ENCODE measurements at places on chromosomes 7 and 10.
A peak's percentile ranks its signal among the peaks of the same experiment; 100 is the strongest.

DNA sequence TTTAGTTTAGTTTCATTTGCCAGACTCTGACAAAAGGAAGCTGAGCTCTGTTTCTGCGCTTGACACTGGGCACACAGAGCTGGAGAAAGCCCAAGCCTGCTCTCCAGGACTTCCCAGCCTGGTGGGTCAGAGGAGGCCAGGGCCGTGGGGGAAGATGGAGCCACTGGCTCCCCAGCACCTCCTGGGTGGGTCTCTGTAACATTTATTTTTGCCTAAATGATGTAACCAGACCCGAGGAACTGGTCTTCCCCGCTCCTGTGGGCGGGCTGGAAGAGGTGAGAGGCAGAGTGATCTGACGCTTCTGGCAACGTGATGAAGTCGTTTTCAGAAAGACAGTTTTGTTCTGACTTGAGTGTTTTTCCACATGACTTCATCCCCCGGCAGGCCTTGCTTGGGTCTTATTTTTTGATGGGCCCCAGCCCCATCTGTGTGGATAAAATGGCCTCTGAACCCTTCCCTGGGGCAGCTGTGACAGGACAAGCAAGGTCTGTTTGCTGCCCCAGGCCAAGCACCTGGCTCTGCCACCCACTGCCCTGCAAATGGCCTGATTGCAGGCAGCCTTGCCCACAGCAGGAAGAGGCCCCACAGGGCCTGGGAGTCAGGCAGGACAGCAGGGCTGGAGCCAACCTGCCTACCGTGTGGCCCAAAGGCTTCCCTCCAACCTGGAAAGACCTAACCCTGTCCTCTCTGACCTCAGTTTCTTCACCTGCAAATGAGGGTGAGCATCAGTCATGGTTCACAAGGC is 304.9 kb upstream of the ZMIZ1 start:
- DNase-seq = peak; percentile 48

DNA sequence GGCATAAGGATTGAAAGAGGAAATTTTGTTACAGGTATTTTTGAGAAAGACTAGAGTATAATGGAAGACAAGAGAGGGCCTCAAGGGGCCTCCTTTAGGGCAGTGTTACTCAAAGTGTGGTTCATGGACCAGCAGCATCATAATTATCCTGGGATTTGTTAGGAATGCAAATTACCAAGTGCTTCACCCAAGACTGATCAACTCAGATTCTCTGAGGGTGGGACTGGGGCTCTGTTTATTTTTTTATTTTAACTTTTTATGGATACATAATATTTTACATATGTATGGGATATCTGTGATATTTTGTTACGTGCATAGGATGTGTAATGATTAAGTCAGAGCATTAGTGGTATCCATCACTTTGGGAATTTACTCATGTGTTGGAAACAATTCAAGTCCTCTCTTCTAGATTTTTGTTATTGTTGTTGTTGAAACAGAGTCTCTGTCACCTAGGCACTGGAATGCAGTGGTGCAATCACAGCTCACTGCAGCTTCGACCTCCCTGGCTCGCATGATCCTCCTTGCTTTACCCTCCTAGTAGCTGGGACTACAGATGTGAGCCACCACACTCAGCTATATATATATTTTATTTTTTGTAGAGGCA is 2.2 kb upstream of the KCTD7 start:
- DNase-seq = no peak

DNA sequence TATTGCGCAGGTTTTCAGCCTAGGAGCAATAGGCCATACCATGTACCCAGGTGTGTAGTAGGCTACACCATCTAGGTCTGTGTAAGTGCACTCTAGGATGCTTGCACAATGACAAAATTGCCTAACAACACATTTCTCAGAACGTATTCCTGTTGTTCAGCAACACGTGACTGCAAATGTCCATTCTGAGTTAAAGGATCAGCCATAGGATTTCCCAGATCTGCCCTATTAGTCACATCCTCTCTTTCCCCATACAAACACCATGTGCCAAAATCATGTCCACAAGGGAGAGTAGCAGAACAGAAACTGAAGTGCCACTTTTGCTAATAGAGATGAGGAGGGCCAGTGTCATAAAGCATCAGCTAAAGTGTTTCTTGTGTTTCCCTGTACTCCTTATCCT is 42.6 kb upstream of the AMPH start:
- DNase-seq = peak; percentile 95

GRCh38 chr10:11673346-11674280 is 62.2 kb upstream of the USP6NL start:
- peak; percentile 34 for DNase-seq

DNA sequence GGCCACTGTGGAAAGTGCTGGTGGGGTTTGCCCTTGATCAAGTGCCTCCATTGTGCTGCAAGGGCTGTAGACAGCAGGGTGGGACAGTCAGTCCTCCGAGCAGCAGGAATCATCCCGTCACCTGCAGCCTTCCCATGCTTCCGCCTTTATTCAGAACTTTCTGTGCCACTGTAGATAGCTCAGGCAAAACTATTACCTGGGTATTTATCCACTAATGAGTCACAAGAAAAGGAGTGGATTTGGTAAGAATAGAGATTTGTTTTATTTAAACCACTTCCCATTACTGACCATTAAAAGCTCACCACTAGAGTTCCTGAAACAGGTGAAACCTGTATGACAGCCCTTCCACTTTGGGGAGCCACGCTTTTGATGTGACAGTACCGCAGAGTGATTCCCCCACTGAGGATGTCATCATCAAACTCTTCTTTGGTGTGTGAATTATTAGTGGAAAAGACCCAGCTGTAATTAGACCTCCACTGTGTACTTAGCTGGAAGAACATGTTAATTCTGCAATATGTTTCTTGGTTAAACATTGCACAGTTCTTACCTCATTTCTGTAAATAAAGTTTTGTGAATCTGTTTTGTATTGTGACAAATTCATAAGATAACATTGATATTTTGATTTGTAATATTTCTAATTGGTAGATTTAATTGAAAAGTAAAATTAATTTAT is 208.8 kb downstream of the MLLT10 start:
- DNase-seq = no peak

DNA sequence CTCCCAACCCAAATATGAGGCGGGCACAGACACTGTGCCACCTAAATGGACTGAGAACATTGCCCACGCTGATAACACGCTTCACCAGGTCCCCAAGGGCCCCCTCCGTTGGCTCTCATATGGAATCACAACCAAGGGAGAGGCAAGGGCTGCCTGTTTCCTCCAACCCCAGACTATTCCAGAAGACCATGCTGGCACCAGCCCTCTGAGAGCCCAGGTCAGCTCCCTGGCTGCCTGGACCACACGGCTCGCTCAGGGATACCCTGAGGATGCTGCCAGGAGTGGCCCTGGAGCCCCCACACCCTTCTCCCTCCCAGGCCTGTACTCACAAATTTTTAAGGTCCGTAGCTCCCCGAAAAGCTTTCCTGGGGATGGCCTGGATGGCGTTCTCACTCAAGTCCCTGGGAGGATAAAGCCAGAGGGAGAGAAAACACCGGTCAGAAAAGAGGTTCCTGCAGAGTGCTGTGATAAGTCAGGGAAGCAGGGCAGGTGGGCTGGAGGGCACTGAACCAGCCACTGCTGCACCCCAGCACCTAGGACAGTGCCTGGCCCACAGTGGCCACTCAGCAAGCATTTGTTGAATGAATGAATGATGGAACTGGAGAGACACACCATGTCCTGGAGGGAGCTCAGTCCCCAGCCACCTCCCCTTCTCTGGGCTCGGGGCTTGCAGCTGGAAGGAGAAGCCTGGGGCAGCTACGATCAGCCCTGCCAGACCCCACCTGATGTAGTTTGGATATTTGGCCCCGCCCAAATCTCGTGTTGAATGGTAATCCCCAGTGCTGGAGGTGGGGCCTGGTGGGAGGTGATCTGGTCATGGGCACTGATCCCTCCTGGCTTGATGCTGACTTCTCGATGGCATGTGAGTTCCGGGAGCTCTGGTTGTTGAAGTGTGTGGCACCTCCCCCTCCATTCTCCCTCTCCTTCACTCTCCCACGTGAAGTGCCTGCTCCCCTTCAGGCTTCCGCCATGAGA is 119.8 kb downstream of the SLIT1 start:
- DNase-seq = no peak

- no peak for DNase-seq
Observed at GRCh38 chr10:89679986-89680385, 21.4 kb upstream of the KIF20B start.

- DNase-seq = peak; percentile 91
Observed at GRCh38 chr10:92689663-92690210, at the start of gene HHEX. HHEX (plus strand) TSS chr10:92689955; CDS start chr10:92689987, 32 bp downstream.

DNA sequence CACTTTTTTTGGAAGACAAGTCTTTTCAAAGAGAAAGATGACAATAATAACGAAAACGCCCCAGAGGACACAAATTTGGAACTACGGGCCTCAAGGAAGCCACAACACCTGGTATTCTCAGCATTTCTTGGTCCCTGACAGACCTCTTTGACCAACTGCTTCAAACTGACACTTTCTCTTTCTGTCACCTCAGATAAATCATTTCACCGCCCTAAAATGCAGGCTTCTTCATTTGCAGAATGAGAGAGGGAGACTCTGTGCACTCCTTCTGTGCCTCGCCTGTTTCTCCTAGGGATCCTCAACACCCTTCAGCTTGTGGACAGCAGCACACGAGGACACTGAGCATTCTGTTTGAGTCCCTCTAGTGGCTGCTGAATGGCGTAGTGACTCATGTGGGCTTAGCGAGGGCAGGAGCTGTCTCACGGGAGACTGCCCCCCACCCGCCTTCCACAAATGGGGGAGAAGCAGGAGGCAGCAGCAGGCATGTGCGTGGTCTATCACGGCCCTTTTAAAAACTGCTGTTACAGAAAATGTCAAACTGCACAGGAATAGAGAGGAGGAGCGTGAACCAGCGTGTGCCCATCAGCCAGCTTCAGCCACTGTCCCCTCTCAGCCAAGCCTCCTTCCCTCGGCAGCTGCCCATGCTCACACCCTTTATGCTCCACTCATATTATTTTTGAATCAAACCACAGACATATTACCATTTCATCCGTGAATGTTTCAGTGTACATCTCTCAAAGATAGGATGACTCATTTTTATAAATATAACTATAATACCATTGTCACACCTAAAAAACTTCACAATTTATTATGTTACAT is 41.4 kb downstream of the GSDME start:
- peak; percentile 6 for DNase-seq

DNA sequence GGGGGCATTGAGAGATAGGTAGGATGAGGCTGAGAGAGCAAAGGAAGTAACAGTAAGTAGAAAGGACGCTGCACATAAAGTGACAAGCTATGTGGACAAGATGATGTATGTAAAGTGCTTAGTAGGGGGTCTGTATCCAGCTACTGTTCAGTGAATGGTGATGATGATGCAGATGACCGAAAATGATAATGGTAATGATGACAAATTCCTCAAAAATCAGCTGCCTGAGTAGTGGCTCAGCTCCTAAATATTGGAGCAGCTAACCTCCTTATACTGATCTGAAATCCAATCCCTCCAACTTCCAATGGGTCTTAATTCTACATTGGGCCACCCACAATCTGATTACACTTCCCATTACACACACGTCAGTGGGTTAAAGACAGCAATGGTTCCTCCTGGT is 27.1 kb upstream of the KCNMA1 start:
- DNase-seq = no peak

DNA sequence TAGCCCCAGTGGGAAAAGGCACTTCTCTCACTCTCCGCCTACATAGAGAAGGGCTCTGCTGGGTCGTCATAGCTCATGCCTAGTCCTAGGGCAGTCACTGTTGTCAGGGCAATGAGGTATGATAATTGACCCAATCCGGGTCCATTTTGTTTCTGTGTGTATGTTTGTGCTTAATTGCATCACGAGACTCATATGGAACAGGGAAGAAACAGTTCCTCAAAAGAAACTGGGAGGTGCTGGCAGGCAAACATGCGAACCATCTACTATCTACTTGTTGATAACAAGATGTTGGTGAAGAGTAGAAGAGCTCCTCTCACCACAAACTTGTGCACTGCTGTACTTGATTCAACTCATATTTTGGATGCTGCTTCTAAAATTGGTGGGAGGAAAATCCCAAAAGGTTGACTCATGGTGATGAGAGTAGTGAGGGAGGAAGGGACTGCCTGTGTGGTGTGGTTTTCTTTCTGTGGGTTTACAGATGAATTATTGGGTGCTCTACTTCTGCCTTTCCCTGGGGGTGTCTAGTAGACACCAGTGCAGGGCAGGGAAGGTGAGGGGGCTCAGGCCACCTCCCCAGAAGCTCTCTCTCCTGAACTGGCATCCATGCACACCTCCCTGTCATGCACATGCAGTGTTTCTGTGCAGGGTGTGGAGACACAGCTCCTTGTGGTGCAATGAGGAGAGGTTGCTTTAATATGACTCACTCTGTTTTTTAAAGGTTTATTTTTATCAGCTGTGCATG is 29.4 kb downstream of the LSMEM1 start:
- peak; percentile 88 for DNase-seq

- DNase-seq = no peak
Observed at GRCh38 chr10:43862756-43863155, 214.1 kb upstream of the ZNF32 start.

GRCh38 chr10:73553761-73554160 is 37.4 kb downstream of the USP54 start:
- DNase-seq = no peak

DNA sequence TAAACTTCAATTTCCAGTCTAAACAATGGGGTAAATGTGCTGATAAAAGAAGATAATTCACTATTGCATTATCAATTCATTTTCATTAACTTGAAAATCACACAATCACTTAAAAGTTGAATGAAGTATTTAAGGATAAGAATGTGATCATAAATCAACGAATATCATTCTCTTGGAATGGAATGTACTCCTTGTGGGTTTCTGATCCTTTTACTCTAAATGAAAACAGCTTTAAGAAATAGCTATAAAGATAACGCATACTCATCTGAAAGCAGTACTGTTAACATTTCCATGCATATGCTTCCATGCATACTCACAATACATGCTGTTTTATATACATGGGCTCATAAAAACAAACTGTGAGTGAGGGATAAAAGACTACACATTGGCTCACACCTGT is 108.8 kb downstream of the ATE1 start:
- DNase-seq = no peak

GRCh38 chr7:47031786-47032535 is 550.0 kb downstream of the TNS3 start:
- DNase-seq = no peak

GRCh38 chr10:63929831-63930467 is 408.7 kb downstream of the REEP3 start:
- no peak for DNase-seq

Measured in suppressor macrophage treated with lipopolysaccharide for 4 hours (primary cell).